ENCODE measurements at places on chromosomes 13 and 19.

GRCh38 chr13:108835083-108835482, 205.7 kb downstream of the MYO16 start:
- no peak for DNase-seq

DNA sequence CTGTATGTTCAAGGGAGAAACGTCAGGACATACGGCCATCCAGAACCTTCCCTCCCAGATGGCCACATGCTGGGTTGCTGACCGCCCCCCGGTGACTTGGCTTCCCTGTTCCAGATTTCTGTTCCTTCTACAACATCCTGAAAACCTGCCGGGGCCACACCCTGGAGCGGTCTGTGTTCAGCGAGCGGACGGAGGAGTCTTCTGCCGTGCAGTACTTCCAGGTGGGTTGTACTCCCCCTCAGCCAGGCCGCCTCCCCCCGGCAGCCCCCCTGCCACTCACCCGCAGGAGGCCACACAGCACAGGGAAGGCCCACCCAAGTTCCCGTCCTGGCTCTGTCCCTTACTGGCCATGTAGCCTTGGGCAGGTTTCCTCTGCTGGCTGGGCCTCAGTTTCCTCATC, 20.5 kb downstream of the YIPF2 start:
- no peak for DNase-seq

DNA sequence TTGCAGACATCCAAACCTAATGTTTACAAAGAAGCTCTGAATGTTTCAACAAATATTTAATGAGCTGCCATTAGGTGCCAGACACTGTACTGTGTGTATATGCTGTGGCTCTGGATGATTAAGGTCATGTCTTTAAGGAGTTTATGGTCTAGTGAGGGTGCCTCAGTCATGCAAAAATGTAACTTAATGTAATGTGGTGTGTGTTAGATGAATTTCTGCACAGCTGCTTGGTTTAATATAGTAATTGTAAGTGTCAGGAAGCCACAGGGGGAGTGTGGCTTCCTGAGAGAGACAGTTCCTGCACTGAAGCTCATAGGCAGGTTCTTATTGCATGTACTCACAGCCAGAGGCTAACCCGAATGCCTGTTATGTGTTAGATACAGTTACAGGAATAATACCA, 43.3 kb downstream of the SPATA13 start:
- DNase-seq: no peak

DNA sequence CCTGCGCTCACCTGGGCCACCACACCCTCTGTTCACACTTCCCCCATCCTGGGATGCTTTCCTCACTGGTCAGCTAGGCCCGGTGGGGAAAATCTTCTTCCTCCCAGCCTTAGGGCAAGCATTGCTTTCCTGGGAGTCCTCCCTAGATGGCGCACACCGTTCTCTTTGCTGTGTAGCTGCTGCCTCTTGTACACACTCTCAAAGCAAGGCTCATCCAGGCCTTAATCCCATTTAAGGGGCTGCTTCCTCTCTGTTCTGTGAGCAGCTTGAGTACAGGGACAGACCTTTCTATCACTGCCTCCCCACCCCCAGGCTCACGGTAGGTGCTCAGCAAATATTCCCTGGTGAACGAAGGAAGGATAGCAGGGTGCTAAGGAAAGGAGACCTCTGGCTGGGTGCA, 11.1 kb downstream of the SLC7A10 start:
- peak; percentile 7 for DNase-seq

GRCh38 chr13:102657630-102658029, 37.2 kb downstream of the METTL21C start:
- DNase-seq: no peak

GRCh38 chr19:23525276-23525852, 130.1 kb upstream of the ZNF91 start:
- DNase-seq: no peak

GRCh38 chr19:32863301-32863700, 6.3 kb downstream of the SLC7A9 start:
- no peak for DNase-seq

DNA sequence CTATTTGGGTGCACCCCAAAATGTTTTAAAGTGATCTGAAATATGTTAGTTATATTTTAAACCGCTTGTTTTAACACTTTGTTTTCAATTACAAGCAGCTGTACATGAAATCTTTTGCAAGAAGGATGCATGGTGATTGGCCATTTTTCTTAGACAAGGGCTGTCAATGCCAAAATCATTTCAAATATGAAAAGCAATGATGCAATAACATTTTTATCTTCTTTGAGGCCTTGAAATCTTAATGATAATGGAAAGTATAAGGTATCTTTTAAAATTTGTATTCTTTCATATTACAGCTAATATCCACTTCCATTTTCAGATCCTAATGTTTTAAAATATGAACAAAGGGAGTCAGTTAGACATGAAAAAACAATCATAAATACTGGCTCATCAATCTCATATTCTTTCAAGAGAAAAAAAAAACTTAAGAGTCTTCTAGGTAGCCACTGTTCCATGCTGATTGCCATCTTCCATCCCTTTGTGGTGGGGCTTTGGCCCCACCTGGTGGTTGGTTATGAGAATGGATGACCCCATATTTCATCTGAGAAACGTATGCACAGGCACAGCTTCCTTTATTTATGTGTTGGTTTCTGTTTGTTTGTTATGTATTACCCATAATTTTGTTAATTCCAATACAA, 330.3 kb upstream of the MIR17HG start:
- peak; percentile 71 for DNase-seq

DNA sequence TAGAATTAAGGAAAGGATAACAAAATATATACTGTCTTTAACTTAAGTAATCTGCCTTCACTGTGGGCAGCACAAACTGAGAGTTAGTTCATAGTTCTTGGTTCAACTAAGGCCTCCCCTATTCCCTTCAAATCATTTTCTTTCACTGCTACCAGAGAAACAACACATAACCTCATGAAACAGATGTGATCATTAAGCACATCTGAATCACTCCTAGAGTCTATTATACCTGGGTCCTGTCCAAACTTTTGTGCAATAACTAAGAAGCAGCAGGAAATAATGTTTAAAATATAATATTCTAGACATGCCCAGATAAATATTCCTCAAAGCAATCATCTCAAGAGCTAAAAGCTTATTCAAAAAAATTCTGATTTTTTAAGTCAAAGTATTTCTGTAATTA, 62.9 kb downstream of the ZC3H13 start:
- DNase-seq: no peak

- no peak for DNase-seq
These were observed 536.5 kb downstream of the PCDH9 start for GRCh38 chr13:66693656-66694055.

- DNase-seq: no peak
These were observed 9.9 kb downstream of the GPR183 start for GRCh38 chr13:99297331-99297730.

GRCh38 chr13:36193151-36193855, 21.1 kb downstream of the SOHLH2 start:
- DNase-seq: peak; percentile 97

DNA sequence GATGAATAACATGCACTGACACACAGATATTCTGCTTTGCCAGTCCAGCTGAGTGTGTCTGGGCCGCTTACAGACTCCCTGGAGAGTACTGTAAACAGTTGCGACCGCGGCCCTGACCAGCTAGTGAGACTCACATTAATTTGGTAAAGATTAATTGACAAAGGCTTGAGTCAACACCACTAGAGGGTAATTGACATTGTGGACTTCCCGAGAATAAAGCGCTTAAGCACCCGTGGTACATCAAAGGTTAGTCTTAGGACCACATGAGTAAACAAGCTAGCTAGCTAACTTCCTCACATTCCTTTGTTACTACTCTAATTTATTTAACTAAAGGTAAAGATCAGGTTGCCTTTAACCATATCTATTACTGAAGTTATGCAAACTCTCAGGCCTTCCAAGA, 624.4 kb upstream of the ARGLU1 start:
- DNase-seq: peak; percentile 87

DNA sequence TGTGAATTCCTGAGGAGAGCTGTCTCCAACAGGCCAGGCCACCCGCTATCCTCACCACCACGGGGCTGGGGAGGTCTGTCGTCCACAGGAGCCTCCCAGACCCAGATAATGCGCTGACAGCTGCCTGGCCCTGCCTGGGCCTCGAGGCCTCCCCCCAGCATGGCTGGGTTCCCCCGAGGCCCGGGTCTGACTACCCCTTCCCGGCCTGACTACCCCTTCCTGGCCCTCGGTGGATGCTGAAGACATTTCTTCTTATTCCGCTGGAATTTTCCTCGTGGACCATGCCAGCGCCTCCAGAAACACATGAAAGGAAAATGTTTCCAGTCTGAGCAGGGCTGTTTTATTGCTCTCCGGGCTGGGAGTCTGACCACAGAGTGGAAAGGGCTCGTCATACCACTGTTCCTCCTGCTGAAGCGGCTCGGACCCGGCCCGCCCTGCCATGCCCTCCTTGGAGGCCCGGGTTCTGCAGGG, 16.8 kb upstream of the COMP start:
- DNase-seq: no peak

DNA sequence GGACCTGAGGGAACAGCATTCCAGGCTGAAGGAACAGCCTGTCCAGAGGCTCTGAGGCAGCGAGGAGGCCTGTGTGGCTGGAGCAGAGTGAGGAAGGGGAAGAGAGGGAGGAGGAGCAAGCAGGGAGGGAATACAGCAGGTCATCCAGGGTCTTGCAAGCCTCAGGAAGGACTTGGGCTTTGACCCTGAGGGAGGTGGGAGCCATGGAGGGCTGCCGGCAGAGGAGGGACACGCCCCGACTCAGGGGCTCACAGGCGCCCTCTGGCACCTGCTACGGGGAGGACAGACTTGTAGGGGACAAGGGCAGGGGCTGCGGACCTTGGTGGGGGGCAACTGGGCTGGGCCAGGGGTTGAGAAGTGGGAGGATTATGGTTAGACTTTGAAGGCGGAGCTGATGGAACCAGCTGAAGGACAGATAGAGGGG, 4.7 kb downstream of the TINCR start:
- no peak for DNase-seq

DNA sequence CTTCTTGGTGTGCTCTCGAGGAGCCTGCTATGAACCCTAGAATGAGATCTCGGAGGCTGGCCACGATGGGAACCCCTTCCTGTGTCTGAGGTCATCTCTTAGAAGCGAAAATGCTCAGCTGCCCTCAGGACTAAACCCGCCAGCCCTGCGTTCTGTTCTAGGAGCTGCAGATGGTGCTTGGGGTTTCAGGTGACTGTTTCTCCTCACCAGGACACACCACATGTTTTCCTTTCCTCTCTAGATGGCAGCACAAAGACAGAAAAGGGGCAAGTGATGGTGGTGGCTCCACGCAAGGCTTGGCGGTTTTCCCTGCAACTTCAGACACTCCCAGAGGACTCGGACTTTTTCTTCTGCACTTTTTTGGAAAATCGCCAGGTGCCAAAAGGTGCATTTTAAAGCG, 60.1 kb downstream of the RNASEH2B start:
- peak; percentile 29 for DNase-seq

GRCh38 chr19:18993115-18993514, 40.2 kb downstream of the SUGP2 start:
- DNase-seq: no peak

DNA sequence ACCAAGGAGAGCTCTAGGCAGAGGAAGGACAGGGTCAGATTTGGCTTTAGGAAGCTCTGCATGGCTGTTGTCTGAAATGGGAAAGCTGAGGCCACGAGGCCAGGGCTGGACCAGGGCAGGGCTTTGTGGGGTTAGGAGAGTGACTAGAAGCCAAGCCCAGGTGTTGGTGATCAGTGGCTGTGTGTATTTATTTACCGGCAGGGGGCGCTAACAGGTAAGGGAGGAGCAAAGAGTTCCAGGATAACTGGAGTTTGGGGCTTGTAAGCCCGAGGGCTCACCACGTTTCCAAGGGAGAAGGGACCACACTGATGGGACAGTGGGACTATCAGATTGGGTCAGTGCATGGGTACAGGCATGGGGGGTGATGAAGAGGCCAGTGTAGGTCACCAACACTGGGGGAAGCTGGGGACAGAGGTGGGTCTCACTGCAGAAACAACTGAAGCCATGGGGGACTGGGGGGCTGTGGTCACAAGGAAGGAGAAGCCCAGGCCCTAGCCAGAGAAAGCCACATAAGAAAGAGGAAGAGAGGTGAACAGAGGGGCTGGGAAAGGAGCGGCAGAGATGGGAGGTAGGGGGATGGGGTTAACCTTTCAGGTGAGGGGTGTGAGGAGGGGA, 3.9 kb downstream of the TMEM147 start:
- peak; percentile 73 for DNase-seq

DNA sequence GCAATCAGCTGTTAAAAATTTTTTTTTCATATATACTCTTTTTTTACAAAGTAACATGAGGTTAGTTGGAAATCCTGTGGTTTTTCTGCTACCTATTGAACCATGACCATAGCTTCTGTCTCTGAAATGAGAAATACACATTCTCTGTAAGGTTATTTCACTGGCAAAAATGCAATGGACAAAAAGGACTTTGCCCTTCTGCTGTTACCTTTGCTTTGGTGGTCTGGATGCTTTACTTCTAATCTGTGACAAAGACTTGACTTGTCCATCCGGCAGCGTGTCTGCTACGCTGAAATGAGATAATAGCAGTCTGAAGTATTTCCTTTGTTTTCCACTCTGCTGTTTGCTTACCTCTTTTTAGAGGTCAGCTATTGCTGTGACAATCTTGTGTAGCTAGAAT, 412.8 kb downstream of the SLITRK6 start:
- peak; percentile 85 for DNase-seq

DNA sequence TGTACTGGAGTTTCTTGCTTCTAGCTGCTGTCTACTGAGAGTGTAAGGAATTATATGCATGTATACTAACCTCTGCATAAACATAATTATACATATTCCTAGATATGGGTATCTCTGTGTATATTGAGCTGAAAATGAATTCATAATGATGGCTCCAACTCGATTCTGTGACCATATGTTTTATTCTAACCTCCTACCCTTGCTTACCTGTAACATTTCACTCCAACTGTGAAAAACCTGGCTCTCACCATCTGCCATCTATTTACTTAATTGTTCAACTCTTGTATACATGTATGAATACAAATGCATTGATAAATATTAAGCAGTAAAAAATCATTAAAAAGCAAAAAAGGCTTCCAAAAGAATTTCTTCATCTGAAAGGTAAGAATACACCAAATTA, 1729.5 kb upstream of the SPRY2 start:
- no peak for DNase-seq

- DNase-seq: no peak
These were observed 17.3 kb downstream of the ZNF229 start for GRCh38 chr19:44430956-44431355.

GRCh38 chr13:28415994-28416421, 78.9 kb downstream of the FLT1 start:
- no peak for DNase-seq

GRCh38 chr19:19540064-19540714, 2.1 kb downstream of the CILP2 start:
- DNase-seq: no peak

- no peak for DNase-seq
These were observed 111.9 kb downstream of the RXFP2 start for GRCh38 chr13:31851216-31851615.

DNA sequence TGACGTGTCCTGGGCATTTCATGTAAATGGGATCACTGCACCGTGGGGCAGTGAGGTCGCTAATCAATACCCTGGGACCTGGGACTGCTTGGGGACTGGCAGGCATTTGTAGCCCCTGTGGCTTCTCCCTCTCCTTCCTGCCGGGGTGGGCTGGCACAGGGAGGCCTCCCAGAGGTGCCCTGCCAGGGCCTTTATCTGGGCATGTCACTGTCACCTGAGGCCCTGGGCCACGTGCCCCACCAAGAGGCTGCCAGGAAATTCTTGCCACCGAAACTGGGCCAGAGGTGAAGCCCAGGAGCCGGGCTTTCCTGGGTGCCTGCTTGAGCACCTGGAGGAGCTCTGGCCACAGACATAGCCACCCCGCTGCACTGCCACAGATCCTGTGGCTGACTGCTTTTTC, 1.8 kb upstream of the NMRK2 start:
- DNase-seq: no peak
